ENCODE measurements at places on chromosomes 3 and 15.

DNA sequence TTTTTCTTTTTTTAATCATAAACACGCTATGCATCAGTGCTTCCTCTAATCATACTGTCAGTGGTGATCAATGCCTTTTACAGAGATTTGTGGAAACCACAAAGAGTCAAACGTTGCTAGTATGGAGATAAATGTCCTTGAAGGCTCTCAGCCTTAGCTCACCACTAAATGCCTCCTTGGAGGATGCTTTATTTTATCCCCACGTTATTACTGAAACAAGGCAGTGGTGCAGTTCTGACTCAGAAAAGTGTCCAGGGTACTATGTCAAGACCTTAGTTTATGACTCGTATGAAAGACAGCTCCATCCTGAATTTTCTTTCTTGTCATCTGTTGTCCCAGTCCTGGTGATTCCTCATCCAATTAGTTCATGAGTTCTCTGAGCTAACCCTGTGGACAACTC, 1146.7 kb downstream of the IGSF11 start:
- DNase-seq: no peak

GRCh38 chr3:183378951-183379350, 49.5 kb downstream of the MCF2L2 start:
- no peak for DNase-seq

DNA sequence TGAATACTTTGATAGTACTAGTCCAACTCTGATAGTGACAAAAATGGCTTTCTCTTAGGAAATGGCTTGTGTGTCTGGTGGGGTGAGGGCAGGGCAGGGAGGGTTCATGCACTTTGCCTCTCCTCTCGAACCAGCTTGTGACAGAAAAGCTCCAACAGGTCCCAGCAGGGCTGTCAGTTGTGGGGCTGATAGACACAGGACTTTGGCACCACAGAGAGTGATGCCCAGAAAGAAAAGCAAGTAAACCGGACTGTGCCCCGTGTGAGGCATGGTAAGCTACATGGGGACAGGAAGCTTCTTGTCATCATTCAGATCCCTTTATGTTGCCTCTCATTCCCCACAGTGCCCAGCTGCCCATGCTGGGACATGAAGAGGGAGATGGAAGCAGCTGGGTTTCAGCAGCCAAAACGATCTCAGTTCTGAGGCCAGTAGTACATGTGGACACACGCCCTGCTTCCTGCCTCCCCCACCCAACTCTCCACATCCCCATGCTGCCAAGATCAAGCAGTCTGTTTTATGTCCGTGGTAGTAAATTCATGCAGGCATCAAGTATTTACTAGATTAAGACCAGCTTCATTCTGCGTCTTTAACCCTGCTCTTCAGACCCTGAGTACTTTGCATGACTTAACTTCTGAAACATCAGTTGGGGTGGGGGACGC, 29.7 kb upstream of the LIPC start:
- DNase-seq: no peak

- no peak for DNase-seq
Measured at GRCh38 chr15:100129677-100130076, 212.1 kb downstream of the ADAMTS17 start.

- no peak for DNase-seq
Measured at GRCh38 chr3:102112704-102113230, 263.5 kb downstream of the NFKBIZ start.

DNA sequence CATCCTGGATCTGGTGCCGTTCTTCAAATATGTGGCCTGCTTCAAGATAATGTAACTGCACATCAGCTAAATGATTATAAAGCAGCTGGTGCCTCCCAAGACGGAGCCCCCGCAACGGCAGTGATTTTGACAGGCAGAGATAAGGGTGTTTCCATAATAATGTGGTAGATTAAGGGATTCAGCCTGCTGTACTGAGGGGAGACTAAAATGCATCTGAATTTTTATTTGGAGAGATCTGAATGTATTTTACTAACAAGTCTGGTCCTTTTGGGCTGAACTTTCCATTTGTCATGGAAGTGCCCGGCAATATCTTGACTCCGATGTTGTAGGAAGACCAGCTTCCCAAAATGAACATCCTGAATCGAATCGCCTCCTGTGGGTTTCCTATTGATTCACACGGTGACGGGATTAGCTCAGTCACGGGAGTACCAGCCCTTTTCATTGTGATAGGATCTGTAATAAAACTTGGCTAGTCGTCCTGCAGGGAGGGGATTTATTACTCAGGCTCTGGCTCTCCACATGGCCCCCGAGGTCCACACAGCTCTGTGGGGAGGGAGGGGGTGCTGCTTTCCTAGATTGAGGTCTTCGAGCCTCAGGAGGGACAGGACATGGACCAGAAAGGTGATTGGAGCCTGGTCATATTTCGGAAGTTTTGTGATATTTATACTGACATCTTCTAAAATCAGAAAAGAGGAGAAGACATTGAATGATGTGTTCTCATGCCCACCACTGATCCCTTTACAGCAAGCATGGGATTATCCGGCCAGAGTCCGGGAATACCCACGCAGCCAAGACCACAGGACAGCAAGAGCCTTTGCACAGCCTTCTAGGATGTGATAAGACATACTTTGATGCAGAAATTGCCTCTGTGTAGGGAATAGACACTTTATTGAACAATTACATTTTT, 2.5 kb upstream of the PCSK6 start:
- no peak for DNase-seq

DNA sequence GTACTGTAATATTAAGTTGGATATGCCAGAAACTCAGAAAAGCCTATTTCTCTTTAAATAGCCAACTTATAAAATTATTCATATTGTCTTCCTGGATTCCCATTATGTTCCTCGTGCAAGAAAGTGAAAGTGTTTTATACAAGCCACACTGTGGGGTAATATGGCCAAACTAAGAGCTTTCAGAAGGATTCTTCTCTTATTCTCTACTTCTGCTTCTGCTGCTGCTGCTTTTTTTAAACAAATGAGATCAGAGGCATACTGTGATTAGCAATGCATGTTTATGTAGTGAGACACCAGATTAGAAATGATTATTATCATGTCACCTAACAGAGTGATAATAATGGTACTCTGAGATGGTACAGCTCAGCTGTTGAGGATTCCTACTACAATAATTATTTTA, 1026.5 kb upstream of the CFAP20DC start:
- DNase-seq: no peak

- no peak for DNase-seq
Measured at GRCh38 chr15:77004189-77004588, 9.3 kb downstream of the PSTPIP1 start.

DNA sequence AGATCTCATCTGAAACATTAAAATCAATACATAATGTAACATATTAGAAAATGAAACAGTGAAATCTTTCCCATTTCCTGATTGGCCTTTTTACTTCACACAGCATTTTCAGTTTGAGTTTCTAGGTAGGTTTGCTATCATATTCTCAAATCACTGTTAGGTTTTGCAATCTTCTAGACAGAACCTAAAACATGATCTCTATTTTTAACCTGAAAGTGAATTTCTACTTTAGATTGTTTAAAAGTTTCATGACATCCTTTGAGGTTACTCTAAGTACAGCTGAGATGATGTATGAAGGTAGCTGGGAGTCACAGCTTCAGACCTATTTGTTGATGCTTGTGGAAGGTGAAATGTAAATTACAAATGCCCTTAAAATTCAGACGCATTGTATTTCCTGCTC, 118.4 kb upstream of the GPR149 start:
- no peak for DNase-seq

All from GM12892 (cell line).